ENCODE measurements at places on chromosomes 4 and X.

DNA sequence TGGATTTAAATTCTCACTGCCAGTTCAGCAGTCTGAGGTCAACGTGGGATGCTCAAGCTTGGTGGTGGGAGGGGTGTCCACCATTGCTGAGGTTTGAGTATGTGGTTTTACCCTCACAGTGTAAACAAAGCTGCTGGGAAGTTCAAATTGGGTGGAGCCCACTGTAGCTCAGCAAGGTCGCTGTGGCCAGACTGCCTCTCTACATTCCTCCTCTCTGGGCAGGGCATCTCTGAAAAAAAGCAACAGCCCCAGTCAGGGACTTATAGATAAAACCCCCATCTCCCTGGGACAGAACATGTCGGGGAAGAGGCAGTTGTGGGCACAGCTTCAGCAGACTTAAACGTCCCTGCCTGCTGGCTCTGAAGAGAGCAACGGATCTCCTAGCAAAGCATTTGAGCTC, 14.9 kb upstream of the RRAGB start:
- DNase-seq, result no peak

DNA sequence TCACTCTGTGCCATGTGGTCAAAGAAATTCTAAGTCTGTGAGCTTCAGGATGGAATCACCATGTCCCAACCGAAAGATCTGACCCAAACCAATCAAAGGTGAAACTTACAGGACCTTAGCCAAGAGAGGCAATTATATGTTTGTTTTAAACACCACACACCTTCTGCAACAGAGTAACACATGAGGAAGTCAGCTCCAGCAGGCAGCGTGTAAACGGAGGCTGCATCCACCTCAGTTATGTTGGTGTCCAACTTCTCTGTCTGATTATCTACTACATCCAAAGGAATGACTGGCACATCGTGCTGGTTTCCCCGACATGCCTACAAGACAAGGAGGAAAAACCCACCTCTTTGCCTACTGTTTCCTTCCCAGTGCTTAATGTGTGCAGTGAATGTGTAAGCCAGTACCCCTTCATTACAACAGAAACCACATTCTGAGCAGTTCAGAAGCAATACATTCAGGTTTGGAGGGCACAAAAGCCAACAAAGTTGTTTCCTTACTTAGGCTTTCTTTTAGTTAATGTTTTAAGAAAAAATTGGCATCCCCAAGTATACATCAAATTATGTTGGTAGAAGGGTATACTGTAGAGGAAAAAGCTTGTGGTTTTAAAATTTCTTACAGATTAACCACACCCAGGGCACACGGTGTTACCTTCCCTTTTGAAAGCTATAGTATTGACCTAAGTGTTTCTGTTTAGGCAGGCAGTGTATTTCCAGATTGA, 12.4 kb downstream of the CASP6 start:
- DNase-seq, result no peak

DNA sequence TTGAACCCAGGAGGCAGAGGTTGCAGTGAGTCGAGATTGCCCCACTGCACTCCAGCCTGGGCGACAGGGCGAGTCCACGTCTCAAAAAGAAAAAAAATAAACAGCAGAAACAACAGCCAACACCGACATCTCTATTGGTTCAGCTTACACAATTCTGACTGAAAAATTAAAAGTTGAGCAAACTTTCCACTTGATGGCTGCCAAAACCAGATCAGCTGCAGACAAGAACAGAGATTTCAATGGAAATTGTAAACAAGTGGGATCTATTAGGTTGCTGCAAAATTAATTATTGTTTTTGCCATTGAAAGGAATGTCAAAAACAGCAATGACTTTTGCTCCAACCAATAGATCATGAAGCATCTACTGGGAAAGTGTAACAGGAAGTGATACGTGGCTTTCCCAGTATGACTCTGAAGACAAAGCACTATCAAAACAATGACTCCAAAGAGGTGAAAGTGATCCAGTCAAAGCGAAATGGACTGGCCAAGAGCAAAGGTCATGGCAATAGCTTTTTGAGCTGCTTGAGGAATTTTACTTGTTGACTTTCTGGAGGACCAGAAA, 26.3 kb downstream of the UPF3B start:
- DNase-seq, result no peak

- DNase-seq, result no peak
These were observed 10.8 kb downstream of the ARX start for GRCh38 chrX:25005034-25005381.

DNA sequence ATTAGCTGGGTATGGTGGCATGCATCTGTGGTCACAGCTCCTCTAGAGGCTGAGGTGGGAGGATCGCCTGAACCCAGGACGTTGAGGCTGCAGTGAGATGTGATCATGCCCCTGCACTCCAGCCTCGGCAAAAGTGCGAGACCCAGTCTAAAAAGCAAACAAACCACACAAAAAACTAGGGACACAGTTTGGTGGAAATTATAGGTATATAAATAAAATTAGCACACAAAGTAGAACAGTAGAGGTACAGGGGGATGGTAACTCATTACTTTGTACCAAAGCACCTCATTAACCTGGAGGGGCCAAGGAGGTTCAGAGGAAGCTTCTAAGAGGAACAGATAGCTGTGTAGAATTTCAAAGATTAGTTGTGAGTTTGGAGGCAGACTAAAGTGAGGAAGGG, 5.1 kb downstream of the VBP1 start:
- DNase-seq, result no peak

- DNase-seq, result no peak
These were observed 581.3 kb upstream of the TENM3 start for GRCh38 chr4:181661923-181662322.
